ENCODE measurements at places on chromosomes 6 and 20.

DNA sequence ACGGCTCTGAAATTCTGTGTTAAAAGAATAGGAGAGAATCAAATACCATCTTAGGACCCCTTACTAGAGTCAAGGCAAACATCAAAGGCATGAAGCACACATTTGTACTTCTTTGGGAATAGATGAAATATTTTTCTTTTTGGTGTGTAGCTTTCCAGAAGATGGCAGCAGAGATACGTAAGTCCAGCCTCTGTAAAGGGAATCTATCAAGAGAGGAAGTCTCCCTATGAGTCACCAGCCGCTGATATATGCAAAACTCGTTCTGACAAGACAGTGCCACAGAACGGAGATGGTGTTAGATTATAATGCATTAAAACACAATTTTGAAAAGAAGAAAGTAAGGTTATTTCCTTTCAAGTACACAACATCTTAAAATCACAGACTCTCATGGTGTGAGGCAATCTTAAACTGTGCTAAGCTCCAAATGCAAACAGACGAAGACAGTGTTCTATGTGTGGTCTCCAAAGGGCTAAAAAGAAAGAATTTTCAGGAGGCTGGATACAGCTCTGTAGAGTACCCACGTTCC lies 120.0 kb upstream of the AGPAT4 start:
- peak; percentile 70 for DNase-seq

DNA sequence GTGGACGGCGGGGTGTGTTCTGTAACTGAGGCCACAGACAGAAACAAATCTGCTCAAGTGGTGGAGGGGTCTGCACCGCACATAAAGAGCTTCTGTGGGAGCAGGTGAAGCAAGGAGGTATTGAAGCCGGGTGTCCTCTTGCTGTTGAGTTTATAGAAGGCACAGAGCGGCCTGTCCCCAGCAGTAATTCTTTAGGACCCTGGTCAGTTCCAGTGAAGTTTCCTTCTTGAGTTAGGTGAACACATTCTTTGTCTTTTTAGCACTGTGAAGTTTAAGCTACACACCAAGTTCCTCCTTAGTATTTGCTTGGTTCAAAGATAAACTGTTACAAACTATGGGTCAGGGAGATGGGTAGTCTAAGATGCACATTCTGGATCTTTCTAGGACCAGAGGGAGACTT lies 6.1 kb downstream of the PRDM1 start:
- no peak for DNase-seq

DNA sequence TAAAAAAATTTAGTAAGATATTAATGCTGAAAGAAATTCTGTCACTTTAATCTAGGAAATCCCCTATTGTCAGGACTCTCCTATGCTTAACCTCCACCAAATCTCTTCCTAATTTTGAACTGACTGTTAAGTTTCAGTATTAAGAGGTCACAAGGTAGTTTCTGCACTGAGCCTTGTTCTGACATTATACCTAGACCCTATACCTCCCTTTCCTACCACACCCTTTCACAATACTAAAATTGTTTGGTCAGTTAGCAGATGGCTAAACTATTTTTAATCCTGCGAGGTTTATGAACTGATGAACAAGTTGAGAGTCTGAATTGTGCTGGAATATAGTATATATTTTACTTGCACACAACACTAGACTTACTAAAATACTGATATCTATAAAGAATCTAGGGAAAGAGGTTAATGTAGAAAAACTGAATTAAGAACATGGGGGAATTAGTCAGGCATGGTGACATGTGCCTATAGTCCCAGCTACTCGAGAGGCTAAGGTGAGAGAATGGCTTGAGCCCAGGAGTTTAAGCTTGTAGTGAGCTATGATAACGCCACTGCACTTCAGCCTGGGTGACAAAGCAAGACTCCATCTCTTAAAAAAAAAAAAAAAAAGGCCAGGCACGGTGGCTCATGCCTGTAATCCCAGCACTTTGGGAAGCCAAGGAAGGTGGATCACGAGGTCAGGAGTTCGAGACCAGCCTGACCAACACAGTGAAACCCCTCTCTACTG lies 51.5 kb downstream of the HBS1L start:
- DNase-seq = no peak

- DNase-seq = no peak
These were observed 310.4 kb downstream of the HAO1 start for GRCh38 chr20:7629880-7630279.

- no peak for DNase-seq
These were observed 5.1 kb downstream of the LAMA5 start for GRCh38 chr20:62361799-62362589.

- no peak for DNase-seq
These were observed 131.3 kb downstream of the MYO6 start for GRCh38 chr6:75880305-75880704.

GRCh38 chr6:136039185-136039584 lies 187.7 kb downstream of the PDE7B start:
- DNase-seq = no peak

GRCh38 chr6:43005844-43006243 lies 7.9 kb downstream of the MEA1 start:
- no peak for DNase-seq

DNA sequence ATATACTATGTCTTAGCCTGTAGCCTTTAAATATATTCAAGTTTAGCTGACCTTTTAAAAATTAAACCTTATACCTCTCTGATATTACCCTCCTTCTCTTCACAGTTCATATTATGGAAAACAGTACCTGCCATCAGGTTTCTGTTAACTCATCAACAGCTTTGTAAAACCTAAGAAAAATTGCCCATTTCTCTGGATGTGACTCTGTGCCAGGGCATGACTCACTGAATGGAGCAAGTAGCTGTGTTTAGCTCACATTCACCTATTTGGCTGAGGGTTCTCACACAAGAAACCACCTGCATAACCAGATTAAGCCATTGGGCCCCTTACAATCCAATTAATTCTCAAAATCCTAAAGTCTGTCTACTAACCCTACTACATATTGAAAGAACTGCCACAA lies 678.8 kb upstream of the MARCKS start:
- no peak for DNase-seq

GRCh38 chr6:118223316-118223715 lies 316.3 kb downstream of the SLC35F1 start:
- no peak for DNase-seq

DNA sequence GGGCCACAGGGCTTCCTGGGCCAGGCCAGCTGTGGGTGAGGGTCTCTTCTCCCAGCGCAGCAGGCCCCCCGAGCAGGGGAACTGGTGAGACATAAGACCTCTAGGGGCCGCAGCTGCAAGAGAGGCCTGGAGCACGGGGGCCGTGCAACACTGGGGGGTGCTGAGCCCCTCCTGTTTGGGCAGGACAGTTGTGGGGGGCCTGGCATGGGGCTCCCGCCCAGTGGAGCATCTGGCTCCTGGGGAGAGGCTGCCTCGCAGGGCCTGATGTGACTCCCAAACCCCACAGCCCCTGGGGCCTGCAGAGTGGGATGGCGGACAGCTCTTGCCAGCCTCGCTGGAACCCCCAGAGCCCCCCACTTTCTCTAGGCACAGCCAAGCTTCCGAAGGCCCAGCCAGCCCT lies 16.9 kb upstream of the GATA5 start:
- no peak for DNase-seq

All from stimulated activated CD4-positive, alpha-beta T cell treated with anti-CD3 and anti-CD28 coated beads, Interleukin-15, amount 100 ng/mL, for 24 hours (primary cell).